GM20000 (cell line): ENCODE measurements at places on chromosomes 4 and X.

GRCh38 chrX:56366901-56367300, 134.7 kb downstream of the KLF8 start:
- no peak for DNase-seq

GRCh38 chr4:114321366-114321765, 277.2 kb upstream of the UGT8 start:
- no peak for DNase-seq

DNA sequence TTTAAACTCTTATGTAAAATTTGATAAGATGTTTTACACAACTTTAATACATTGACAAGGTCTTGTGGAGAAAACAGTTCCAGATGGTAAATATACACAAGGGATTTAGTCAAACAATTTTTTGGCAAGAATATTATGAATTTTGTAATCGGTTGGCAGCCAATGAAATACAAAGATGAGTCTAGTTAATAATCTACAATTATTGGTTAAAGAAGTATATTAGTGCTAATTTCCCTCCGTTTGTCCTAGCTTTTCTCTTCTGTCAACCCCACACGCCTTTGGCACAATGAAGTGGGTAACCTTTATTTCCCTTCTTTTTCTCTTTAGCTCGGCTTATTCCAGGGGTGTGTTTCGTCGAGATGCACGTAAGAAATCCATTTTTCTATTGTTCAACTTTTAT, at the start of gene ALB:
ALB (plus strand) TSS at position 246 of the 400 bp plus-strand sequence; CDS start at position 287, 41 bp downstream.
- DNase-seq: no peak

DNA sequence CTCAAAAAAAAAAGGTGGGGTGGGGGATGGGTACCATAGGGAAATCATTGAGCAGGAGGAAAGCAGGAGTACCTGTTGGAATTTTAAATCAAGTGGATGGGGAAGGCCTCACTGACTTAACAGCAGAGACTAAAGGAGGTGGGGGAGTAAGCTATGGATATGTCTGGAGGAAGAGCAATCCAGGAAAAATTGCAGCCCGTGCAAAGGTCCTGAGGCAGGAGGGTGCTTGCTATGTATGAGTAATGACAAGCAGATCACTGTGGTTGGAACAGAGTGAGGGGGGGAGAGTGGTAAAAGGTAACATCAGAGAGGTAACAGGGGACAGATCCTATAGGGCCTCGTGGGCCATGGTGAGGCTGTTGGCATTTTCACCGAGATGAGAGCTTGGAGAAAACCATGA, 4.1 kb downstream of the FTSJ1 start:
- DNase-seq: no peak

DNA sequence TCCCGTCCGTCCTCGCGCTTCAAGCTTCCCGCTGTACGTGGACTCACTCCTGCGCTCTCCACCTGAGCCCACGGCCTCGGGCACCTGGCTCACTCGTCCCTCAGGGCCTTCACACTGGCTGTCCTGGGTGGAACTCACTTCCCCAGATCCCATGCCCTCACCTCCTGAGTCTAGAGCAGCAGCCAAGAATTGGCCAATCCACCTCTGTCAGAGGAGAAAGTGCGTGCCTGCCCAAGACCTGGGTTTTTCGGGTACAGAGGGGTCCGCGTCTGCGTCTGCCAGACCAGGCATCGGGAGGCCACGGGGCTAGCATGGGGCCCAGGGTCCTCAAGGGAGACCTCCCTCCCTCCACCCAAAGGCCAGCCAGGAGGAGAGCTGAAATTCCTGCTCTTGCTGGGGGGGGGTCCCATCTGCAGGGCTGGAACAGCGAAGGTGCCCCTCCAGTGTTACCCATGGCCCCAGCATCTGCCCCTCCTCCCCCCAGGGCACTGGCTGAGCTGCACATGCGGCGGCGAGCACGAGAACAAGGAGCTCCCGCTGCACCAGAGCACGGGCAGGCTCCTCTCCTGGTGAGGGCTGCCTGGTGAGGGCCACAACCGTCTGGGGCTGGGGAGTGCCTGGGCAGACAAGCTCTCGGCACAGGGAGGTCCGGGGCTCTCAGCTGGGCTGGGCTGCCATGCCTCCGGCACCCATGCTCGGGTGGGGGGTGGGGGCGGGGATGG, 47.5 kb downstream of the FAM53A start:
- no peak for DNase-seq

GRCh38 chr4:40209401-40209800, 12.6 kb downstream of the RHOH start:
- no peak for DNase-seq

DNA sequence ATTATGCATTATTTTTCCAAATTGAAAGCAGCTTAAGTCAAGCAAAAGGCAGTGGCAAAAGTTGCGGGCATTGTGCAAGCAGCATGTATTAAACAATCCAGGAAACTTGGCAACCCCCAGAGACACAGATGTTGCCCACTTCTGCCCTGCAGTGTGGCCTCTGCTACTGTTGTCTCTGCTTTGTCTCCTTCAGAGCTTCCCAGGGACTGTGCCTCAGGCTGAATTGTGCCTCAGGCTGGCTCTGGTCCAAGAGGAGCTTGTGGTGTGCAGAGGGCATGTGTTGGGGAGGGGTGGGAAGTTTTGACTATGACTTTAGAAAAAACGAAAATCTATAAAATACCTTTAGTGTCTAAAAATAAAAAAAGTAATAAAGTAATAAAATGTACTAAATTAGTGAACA, 201.4 kb downstream of the CCSER1 start:
- DNase-seq: no peak

GRCh38 chrX:72540318-72540717, 32.3 kb downstream of the HDAC8 start:
- DNase-seq: no peak

DNA sequence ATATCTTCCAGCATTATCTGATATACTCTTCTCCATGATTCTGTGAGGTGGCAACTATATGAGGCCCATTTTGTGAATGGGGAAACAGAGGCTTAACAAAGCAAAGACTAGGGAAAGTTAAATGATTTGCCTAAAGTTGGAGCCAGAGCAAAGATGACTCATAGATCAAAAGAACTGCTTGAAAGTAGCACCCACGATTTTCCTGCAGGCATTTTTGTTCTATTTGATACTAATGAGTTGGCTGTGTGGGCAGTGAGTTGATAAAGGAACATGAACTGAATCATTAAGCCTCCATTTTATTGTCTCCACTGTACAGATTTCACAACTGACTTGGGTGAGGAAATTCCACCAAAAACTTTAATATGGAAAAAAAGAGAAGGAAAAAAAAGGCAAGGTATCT, 138.9 kb upstream of the IGFBP7 start:
- DNase-seq: no peak

DNA sequence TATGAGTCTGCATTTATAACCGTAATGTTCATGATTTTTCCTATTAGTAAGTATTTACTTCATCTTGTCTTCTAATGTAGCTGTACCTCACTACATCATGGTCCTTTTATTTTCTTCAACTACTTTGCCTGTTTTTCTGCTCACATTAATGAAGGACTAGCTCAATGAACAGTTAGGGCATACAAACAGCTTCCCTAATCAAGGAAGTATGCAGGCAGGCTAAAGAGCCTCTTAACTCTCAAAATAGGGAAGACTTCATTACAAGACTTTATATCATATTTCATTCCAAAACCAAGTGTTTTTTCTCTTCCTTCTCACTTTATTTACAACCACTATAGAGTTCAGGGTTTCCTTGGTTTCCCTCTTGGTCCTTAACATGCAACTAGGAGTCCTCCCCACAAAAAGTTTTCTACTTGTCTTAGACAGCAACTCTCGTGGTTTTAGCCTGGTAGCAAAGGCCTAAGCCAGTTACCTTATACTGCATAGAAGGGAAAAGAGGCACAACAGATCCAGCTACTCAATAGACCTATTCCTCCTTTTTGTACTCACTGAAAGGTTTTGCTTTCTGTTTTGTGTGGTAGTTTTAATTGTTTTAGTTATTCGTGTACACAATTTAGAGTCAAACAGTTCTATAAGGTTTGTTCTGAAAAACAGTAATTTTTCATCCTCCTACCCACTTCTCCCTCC, 40.8 kb downstream of the SMIM14 start:
- no peak for DNase-seq
